Stimulated activated CD4-positive, alpha-beta T cell treated with anti-CD3 and anti-CD28 coated beads, Interleukin-1b, Interleukin-23, amount 100 ng/mL, for 48 hours (primary cell): ENCODE measurements at places on chromosomes 2 and 18.
A peak's percentile ranks its signal among the peaks of the same experiment; 100 is the strongest.

GRCh38 chr18:68387246-68387645 is 327.7 kb downstream of the TMX3 start:
- no peak for DNase-seq

GRCh38 chr2:196241175-196241574 is 69.8 kb upstream of the STK17B start:
- no peak for DNase-seq

GRCh38 chr2:86336675-86337243 is 667 bp downstream of the REEP1 start:
- DNase-seq, result no peak

- no peak for DNase-seq
Observed at GRCh38 chr2:126879348-126880298, 19.1 kb upstream of the TEX51 start.

DNA sequence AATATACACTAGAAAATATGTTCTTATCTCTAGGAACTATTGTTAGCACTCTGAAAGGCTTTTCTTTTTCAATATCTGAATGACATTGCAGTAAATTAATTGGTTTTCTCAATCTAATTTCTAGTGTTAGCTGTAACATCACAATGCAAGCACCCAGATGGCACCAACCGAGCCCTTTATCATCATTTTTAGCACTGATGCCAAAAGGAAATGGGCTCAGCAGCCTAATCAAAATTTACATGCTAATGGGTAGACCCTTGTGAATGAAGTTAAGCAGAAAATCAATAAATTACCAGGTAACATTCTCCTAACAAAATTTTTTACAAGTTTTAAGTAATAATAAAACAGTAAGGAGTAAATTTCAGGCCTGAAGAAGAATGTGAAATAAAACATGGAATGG is 53.5 kb upstream of the PGAP1 start:
- no peak for DNase-seq

DNA sequence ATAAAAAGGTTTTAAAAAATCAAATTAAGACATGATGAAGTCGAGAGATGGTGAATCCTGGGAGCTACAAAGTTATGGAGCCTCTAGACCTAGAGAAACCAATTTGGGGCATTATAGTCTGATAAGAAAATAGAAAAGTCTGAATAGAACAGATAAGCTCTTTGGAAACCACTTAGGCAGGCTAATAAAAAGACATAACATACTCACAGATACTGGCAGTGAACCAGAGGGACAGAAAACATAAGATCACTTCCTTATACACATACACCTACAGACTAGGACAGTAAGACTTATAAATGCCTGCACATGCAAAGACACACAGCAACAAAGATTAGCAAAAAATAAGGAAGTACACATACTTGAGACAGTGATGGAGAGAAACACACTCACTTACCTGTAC is 20.0 kb downstream of the SMC6 start:
- DNase-seq, result no peak

GRCh38 chr2:71528131-71528591 is 74.8 kb downstream of the DYSF start:
- DNase-seq, result no peak

DNA sequence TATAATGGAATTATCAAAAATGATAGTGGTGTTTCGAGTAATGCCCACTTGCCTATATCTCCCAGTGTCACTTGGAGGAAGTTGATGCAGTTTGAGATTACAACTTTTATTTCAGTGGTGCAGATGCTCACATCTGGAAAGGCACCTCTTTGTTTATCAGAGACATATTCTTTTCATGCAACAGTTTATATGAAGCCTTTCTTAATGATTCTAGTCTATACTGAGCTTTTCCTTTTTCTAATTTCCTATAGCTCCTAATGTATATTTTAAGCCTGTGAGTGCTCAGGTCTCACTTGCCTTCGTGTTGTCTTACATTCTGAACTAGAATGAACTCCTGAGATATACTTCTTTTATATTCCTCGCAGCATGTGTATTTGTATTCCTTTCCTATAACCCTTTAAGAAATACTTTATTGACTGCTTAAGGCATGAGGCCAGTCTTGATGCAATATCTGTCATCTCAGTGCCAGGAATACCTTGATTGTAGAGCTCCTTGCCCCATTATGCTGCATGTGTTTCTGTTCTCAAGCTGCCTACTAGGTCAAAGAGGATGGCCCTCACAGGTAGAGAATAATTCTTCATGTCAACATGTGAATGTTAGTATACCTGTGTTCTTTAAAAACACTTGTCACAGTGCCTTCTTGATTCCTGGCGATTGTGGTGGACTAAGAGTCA is 52.6 kb downstream of the VRK2 start:
- no peak for DNase-seq

DNA sequence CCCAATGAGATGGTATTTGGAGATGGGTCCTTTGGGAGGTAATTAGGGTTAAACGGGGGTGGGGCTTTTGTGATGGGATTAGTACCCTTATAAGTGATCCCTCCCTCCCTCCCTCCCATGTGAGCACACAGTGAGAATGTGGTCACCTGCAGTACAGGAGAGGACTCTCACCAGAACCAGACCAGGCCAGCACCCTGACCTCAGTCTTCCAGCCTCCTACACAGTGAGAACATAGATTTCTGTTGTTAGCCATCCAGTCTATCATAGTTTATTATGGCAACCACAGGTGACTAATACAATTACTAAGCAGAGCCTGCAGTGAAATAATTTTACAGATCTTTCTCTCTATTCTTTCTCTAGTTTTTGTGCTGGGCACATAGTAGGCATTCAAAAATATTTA is 137.7 kb upstream of the PKDCC start:
- DNase-seq, result no peak

DNA sequence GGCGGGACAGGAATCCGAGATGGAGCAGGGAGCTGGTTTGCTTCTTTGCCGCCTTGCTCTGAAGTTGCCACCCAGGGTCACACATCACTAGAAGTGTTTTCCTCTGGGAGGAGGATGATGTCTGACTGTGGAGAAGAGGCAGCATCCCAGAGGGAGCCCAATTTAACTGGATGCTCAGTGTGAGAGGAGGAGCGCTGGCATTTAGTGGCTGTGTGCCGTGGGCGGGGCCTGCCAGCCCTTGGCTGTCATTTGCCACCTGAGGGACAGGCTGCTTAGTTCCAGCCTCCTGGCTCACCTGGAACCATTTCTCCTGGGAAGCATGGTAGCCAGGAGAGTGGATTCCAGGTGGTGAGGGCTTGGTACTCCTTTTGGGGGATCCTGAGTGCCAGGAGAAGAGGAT is 9.6 kb downstream of the B3GNT2 start:
- no peak for DNase-seq

DNA sequence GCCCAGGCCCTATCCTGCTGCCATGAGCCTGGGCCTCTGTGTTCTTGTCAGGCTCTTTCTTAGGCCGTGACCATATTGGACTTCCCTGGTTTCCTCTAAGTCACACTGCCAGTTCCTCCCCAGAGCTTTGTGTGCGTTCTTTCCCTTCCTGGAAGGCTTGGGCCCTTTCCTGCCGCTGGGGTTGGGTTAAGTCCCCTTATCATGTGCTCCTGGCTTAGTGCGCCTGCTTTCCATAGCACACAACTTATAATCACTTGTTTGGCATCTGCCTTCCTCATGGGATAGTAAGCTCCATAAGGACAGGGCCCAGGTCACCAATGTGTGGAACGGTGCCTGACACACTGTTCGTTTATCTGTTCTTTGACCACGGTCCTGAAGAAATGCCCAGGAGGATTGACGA is 31.3 kb downstream of the NIFK start:
- DNase-seq, result no peak

- DNase-seq, result no peak
Observed at GRCh38 chr2:40955635-40956034, 503.7 kb upstream of the SLC8A1 start.

DNA sequence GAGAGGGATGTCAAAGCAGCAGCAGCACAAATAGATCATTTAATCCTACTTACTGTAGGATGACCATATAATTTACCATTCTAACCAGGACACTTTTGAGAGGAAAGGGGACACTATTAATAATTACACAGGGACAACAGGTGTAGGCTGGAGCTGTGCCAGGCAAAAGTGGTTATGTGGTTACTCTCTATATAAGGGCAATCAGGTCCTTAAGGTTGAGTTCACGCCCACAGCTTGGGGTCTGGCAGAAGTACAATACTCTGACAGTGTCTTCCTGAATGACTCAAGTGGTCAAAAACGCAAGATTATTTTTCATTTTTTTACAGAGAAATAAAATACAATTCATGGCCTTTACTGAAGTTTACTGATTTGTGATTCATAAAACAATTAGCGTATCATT is 2.8 kb downstream of the PREPL start:
- peak; percentile 28 for DNase-seq

DNA sequence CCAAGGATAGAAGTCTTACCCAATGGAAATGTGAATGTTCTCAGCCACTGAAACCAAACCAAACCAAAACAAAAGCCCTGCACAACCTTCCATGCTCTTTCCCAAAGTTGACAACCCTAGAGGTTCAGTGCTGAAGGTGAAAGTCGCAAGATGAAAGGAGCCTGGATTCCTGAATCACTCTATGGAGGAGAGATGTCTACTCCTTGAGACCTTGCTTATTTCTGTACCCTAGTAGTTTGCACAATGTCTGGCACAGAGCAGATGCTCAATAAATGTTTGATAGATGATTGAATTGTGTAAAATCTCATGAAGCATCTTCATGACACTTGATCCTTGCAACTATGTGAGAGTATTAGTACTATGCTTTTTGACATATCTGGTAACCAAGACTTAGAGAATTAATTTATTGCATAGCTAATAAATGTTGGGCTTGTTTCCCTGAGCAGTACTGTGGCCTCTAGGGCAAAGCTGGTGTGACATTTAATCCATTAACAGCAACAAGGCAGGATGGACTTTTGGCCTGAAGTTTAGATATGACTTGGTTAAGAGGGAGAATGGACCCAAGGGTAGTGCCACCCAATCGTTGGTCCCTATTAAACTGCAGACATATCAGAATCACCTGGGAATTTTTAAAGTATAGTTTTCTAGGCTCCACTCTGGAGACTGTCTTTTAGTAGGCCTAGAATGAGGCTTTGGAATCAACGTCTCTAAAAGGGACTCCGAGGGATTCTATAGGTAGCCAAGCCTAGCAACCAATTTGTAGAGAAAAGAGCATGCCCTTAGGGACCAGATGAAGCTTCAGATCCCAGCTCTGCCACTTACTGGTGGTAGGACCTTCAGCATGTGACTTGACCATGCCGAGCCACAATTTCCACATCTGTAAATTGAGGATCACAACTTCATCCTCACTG is 145.9 kb downstream of the DDX1 start:
- no peak for DNase-seq

DNA sequence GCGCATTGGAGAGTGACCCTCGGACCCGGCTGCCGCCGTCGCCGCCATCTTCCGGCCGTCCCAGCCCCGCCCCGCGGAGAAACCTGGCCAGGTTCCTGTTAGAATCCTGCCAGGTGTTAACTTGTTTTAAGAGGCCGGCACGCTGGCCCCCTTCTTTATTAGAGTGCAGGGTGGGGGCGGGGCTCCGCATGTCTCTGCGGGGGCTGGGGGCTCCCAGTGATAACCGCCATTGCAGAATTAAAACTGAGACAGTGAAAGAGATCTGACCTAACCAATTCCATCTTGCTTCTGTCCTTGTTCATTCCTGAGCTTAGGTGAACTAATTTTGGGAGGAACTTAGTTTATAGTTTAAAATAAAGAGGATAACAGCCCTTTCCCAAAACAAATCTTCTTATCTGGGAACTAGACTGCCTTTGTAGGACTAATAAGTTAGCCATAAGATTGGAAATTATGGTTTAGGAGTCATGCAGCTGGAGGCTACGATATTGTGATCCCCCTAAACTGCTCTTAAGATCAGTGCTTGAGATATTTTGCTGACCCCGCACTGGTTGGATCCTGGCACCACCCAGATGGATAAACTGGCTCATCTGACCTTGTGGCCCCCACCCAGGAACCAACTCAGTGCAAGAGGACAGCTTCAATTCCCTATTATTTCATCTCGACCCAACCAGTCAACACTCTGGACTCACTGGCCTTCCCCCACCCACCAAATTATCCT is 543 bp upstream of the STARD7 start:
- DNase-seq, result no peak

GRCh38 chr2:113136828-113137775 is 9.7 kb downstream of the IL1RN start:
- DNase-seq, result no peak

- peak; percentile 19 for DNase-seq
Observed at GRCh38 chr2:109238580-109238979, 109.6 kb downstream of the SH3RF3 start.

DNA sequence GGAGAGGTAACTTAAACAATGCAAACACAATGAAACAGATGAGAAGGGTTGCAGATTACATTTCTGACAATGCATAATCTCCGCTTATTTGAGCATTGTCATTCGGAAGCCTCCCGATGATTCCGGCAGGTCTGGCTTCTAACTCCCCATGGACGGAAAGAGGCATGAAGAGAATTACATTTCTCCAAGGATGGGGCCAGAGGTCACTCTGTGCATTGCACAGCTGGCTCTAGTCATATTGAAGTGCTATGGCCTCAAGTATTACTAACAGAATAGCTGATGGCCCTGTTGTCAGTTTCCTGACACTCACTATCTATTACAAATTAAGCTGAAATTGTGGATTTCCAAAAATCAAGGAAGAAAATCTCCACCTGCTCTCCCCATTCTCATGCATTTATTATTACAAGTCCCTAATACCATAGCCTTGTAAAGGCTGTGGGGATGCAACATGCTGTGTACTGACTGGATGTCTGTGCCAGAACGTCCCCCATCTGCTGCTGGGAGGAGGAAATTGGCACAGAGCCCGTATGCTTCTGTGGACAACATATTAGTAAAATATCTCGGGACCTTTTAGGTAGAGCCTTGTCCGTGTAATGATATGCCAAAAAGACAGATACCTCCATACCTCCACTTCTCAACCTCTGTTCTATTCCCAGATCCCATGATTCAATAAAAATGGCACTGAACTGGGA is 168.1 kb downstream of the SETBP1 start:
- DNase-seq, result no peak

- DNase-seq, result no peak
Observed at GRCh38 chr18:23563377-23564043, 22.8 kb downstream of the NPC1 start.

DNA sequence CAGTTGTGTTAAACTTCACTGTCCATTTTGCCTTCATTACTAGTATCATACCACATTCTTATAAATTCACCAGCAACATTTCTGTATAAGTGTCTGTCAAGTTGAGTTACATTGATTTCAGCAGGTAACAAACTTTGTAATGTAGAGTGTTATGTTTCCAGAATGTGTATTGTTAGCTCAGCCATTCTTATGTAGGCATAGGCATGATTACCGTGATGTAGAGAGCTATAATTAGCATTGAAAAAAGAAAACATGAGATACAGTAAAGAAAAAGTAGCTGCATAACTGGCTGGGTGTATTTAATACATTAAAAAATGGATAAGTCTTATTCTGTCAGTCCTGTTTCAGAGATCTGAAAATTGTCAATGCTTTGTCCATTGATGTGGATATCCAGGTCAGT is 8.5 kb downstream of the KCNJ13 start:
- no peak for DNase-seq
